Left lobe of liver (tissue), 2 donors: ENCODE measurements at places on chromosomes 6 and 20.

DNA sequence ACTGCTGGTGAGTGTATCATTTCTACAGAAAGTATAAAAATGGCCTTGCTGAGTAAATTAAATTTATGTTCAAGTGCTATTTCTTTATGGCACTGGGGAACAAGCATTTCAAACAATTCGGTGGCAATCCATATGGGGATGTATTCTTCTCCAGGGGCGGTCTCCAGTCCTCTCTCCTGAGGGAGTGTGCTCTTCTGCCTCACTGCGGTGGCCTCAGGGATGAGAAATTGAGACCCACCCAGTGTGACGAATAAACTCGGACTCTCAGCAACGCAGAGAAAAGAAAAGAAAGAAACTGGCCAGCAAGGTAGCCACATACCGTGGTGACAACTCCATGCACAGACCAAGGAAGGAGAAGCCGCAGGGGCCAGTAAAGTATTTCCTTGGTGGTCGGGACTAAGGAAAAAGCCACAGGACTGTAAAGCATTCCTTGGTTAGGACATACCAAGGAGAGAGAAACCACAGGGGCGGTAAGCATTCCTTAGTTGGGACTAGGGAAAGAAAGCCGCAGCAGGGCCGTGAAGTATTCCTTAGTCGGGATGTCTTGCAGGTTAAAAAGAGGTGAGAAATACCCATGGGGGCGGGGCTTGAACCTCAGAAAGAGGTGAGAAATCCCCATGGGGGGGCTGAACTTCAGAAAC is 13.6 kb upstream of the GOPC start:
- DNase-seq: no peak

DNA sequence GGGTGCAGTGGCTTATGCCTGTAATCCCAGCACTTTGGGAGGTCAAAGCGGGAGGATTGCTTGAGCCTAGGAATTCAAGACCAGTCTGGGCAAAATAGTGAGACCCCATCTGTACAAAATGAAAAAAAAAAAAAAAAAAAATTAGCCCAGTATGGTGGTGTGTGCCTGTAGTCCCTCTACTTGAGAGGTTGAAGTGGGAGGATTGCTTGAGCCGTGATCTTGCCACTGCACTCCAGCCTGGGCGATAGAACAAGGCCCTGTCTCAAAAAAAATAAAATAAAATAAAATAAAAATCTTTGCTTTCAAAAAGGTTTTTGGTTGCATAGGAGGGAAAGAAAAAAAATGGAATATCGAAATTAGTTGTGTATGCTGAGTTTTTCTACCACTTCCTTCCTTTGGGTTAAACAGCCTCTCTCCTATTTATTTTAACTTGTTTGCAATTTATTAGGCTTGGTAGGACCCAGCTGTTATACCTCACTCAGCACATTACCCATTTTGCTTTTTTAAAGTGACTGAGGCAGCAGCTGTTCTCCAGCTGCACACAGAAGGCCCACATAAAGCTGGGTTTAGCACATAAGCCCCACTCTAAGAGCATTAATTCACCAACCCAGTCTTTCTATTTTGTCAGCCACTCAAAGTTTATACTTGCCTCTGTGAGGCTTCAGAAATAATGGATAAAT is 152.3 kb downstream of the ZFAND3 start:
- DNase-seq: no peak

DNA sequence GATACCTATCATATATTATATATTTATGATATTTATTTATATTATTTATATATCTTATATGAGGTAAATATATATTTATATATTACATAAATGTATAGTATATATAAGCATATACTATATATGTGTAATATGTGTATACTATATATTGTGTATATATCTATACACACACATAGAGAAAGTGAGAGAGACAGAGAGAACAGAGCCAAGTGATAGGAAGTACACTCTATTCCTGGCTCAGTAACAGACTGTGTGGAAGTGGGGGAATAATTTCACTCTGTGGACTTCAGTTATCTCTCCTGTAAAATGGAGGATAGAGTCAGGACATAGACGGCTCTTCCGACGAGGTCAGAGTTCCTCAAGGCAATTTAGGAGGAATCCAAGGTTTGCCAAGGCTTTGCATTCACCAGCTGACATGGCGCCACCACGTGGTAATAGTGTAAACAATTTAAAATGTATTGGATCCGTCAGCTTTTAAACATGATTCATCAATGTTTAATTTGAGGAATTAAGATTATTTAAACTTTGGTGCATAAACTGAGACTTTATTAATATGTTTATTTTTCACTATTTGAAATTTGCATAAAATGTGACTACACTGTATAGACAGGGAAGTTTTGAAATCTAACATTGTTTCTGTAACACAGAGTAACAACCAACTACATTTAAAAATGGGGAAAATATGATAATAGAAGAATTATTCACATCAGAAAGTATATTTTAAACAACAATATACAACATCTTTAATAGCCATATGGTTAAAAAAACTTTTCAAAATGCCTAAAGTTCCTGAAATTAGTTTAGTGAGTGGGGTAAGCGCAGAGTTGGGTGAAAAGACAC is 75.4 kb upstream of the TMEM244 start:
- DNase-seq: peak; percentile 49

GRCh38 chr6:20997143-20997769 is 463.0 kb downstream of the CDKAL1 start:
- no peak for DNase-seq

DNA sequence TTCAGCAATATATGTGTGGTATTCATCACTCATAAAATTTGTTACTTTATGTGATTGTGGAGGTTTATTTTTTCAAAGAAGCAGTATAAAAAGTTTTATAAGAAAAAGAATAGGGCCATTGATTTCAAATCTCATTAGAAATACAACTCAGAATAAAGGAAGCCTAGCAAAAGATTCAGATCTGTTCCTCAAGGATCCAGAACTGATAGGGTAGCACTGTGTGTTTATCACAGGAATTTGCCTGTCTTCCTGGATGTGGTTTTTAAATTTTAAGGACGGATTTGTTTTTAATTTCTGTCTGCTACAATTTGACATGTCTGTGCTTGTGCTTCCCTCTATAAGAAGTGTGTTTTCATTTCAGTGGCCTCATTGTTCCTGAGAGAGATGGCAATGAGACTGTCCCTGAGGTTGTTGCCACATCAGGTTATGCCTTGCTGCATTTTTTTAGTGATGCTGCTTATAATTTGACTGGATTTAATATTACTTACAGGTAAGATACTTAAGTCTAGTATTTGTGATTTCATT is 74.6 kb downstream of the ATRN start:
- DNase-seq: no peak
